DMS 273 treated with DMSO at 0.1 percent for 48 hours (cell line): ENCODE measurements at places on chromosomes 5 and 9.

- DNase-seq, result no peak
These were observed 126.4 kb downstream of the SLF1 start for GRCh38 chr5:94744906-94745305.

GRCh38 chr5:173663352-173664153 lies 47.1 kb upstream of the BOD1 start:
- DNase-seq, result no peak

DNA sequence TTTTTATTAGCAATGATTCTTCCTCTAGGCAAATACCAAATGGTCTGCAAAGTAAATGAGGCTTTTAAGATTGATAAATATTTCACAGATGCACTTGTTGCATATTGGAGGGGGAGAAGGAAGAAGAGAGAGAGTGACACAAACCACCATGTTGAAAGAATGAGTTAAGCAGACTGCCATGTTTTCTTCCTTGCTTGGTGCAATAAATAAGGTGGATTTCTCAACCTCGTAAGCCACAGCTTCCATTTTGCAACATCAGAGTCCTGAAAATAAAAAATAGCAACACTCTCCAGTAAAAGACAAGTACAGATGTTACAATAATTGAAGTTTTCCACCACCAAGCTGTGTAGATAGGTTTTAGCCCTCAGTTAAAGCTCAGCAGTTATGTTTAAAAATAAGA lies 202.9 kb downstream of the SGCD start:
- no peak for DNase-seq

DNA sequence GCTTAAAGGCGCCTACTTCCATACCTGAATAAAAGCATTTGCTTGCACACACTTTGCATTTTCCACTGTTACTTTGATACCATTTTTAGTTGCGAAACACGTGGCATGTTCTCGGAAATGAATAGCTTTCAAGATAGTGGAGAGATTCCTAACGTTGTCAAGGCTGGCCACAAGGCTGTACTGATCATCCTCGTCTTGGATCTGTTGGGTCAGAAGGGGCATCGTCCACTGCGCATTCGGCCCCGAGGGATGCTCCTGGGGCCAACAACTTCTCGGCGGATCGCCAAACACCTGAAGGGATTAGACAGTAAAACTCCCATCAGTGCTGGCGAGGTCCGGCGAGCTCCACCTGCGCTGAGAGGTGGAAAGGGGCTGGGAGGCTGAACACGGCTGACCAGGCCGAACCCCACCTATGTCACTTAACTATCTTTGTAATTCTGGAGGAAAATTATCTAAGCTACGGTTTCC lies 599 bp downstream of the RAD1 start:
- DNase-seq, result no peak

- DNase-seq, result no peak
These were observed 78.3 kb downstream of the LMNB1 start for GRCh38 chr5:126855266-126855665.

GRCh38 chr9:127907867-127908659 lies 8.7 kb upstream of the ST6GALNAC6 start:
- no peak for DNase-seq

- no peak for DNase-seq
These were observed 160.3 kb downstream of the HSD17B3 start for GRCh38 chr9:96141666-96142065.

GRCh38 chr5:75281716-75282465 lies 45.2 kb upstream of the ANKRD31 start:
- no peak for DNase-seq

GRCh38 chr9:4538107-4538506 lies 47.8 kb downstream of the SLC1A1 start:
- DNase-seq, result no peak

GRCh38 chr5:147479949-147480348 lies 29.9 kb downstream of the DPYSL3 start:
- no peak for DNase-seq

DNA sequence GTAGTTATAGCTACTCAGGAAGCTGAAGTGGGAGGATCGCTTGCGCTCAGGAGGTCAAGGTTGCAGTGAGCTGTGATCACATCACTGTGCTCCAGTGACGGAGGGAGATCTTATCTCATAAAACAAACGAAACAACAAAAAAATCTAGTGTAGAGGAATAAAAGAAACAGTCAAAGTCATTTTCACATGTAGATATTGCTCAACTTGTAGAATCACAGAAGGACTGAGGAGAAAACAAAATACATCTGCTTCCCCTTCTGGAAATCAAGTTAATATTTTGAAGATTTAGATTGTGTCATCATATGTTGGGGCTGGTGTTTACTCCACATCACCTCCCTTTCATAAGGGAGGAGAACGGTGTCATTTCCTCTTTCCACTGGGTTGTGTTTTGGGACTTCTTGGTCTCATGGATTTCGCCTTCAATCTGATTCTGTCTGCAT lies 8.2 kb upstream of the SLC46A2 start:
- no peak for DNase-seq

GRCh38 chr9:6068983-6069382 lies 53.6 kb upstream of the RANBP6 start:
- no peak for DNase-seq

DNA sequence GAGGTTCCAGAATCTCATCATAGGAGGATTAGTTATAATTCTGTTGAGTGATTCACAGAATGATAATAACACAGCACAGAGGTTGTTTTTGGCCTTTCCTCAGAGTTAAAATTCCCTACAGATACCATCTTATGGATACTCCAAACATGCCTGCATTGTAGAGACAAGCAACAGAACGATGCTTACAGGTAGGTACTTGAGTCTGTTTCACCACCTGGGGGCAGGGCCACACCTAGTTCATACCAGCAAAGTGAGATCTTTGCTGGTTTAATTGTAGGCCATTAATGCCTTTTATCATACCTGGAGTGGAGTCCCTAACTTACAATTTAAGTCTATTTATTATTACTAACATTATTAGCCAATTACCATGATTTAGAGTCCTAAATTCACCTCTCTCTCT lies 416.5 kb upstream of the TLE4 start:
- DNase-seq, result no peak

DNA sequence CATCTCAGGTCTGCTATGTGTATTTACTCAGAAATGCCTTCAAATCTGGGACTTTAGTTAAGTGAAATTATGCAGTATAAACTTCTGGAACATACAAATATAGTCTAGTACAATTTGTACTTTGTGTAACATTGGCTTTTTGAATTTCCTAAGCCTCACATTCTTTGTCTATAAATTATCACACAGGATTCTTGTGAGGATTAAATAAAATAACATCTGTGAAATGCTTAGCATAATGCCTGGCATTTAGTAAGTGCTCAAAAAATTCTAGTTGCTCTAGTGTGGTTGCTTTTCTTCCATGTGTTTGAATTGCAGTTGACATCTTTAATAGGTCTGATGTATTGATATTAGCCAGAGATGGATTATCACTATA lies 2.6 kb downstream of the HMMR start:
- no peak for DNase-seq

DNA sequence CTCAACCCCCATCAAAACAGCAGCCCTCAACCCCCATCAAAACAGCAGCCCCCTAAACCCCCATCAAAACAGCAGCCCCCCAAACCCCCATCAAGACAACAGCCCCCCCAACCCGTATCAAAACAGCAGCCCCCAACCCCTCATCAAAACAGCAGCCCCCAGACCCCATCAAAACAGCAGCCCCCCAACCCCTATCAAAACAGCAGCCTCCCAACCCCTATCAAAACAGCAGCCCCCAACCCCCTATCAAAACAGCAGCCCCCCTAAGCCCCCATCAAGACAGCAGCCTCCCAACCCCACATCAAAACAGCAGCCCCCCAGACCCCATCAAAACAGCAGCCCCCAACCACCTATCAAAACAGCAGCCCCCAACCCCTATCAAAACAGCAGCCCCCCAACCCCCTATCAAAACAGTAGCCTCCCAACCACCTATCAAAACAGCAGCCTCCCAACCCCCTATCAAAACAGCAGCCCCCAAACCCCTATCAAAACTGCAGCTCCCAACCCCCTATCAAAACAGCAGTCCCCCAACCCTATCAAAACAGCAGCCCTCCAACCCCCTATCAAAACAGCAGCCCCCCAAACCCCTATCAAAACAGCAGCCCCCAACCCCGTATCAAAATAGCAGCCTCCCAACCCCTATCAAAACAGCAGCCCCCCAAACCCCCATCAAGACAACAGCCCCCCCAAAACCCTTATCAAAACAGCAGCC lies 1.2 kb downstream of the TPPP start:
- no peak for DNase-seq

DNA sequence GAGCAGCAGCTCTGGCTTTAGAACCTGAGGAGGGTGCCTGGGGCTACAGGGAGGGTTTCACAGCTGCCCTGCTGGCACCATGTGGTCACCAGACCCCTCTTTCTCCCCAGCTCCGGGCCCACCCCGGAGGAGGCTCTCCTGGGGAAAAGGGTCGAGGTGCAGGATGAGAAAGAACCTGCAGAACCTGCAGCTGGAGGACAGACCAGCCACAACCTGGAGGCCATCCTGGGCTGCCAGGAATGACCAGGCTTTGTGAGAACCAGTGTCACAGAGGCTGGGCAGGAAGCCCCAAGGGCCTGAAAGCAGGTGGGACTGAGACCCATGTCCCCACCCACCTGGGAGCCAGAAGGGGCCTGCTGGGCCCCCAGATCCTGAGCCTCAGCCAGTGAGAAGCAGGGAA lies 23.0 kb downstream of the SEMA4D start:
- DNase-seq, result no peak

GRCh38 chr5:90014420-90014819 lies 395.1 kb downstream of the CETN3 start:
- no peak for DNase-seq

- DNase-seq, result no peak
These were observed 334.7 kb downstream of the ACTL7B start for GRCh38 chr9:108521063-108521590.

GRCh38 chr9:136209232-136209631 lies 4.3 kb upstream of the LHX3 start:
- DNase-seq, result no peak

DNA sequence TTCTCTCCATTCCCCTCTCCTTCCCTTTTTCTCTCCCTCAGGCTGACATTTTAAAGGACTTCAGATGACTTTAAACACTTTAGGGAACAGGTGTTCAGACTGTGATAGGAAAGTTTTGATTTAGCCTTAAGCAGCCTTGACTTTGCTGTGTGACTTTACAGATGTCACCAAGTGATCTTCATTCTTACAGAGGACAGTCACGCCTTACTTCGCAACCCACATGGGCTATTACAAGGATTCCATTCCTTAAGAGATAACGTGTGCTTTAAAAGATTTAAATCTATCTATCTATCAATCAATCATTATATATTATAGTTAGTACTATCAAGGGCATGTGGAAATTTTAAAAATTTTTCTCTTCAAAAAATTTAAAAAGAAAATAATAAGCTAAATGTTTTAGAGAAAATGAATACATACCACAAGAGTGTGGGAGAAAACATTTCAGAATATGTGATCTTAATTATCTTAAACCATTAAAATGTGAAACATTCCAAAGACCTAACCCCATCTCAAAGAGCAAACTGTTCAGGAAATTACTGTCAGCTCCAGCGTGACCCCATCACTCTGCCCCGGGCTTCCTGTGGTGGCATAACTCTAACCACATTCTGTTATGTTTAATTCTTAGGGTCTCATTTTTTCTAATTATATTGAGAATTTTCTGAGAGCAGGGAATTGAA lies 530.5 kb downstream of the SEMA5A start:
- DNase-seq, result no peak

GRCh38 chr5:97229688-97230285 lies 46.7 kb upstream of the RIOK2 start:
- no peak for DNase-seq

GRCh38 chr5:89191374-89191773 lies 308.4 kb upstream of the MEF2C start:
- DNase-seq, result no peak

DNA sequence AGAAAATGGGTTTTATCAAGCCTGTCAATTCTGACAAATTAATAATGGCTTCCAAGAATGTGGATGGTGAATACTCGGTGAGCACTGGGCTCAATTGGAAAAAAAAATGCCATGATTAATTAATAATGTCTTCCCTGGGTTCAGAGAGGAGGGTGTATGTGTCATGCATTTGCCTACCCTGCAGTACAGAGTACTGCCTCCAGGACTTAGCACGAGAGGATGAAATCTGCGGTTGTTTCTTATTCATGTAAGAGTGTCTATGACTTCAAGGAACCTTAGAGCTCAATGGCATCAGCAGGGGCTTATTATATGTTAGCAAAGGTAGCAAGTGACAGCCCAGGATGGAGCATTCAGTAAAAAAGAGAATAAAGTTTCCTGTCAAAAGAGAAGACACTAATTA lies 132.7 kb downstream of the GRIA1 start:
- no peak for DNase-seq

- no peak for DNase-seq
These were observed 42.1 kb downstream of the CDC42SE2 start for GRCh38 chr5:131305906-131306305.

- no peak for DNase-seq
These were observed 24.3 kb upstream of the ENHO start for GRCh38 chr9:34546834-34547827.

DNA sequence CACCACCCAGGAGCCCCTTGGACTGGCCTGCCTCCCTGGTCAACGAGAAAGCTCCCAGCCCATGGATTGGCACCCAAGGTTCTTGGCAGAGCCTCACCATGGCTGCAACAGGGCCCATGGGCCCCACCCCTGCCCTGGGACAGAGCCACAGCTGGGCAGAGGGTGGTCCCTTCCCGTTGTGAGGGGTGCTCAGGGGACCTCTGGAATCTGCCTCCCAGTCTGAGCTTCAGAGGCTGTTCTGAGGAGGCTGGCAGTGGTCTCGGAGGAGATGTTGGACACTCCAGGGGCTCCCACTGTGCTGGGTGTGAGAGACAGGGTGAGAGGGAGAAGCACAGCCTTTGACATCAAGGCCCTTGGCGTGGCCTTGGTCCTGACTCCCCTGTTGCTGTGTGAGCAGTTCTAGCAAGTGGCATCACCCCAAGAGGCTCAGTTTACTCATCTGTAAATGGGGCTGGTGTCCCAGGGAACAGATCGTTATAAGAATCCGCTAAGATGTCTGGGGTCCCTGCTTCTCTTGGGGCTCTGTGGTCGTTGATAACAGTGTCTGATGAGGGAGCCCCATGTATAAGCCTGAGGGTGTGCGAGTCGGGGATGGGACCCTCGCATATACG lies 33.0 kb downstream of the LHX3 start:
- DNase-seq, result no peak

DNA sequence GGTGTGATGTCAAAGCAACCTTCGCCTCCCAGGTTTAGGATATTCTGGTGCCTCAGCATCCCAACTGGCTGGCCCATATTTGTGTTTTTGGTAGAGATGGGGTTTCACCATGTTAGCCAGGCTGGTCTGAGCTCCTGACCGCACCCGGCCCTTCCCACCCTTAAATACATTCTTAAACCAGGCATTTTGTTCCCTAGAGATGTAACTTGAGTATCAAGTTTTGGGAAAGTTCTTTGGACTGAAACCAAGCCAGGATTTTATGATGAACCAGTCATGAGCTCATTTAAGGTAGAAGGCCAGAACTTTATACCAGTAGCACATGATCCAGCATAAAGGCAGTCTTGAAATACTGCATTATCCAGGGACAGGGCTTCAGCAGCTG lies 3.5 kb downstream of the RPL7A start:
- DNase-seq, result no peak

GRCh38 chr5:53970475-53970874 lies 339.9 kb downstream of the ARL15 start:
- no peak for DNase-seq
